NCI-H446 (cell line): ENCODE measurements at places on chromosomes 16 and 17.

DNA sequence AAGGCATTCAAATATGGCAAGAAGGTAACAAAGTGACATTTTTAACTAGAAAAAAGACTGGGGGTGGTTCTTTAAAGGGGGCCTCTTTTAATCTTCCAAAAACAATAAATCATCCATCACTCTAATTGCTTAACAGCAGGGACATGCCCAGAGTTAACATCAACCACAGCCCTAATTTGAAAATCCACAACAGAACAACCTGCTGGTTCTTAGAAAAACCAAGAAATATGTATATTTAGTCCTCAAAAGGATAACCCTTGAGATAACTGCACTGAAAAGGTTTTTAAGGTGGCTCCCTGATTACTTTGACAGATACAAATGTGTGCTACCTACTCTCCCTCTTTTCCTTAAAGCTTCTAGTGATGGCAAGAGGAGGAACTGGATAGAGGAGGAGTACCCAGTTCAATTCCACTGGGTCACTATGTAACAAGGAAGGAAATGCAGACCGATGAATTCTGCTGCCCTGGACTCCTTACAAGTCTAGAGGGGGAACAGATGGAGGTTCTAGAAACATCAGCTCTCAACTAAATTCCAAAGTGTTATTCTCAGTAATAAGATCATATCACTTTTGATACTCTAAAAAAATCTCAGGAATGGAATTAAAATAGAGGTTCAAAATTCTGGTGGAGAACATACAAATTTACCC lies 54.3 kb downstream of the N4BP1 start:
- no peak for DNase-seq

- DNase-seq = no peak
These were observed 379.6 kb upstream of the PSMD7 start for GRCh38 chr16:73916829-73917594.

DNA sequence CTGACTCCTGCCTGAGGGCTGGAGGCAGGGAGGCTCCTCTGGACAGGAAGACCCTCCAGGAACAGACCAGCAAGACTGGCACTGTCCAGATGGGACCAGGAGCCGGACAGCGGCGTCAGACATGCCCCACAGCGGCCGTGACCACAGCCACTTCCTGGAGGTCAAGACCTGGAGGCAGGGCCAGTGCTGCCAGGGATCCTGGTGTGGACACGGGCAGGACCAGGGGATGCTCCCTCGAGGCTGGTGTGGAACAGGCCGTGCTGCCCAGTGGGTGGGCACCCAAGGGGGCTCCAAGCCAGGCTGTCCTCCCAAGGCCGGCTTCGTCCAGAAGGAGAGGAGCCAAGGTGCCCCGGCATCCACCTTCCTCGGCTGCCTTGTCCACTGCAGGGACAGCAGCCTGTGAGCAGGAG lies 4.5 kb upstream of the CCDC57 start:
- DNase-seq = no peak

DNA sequence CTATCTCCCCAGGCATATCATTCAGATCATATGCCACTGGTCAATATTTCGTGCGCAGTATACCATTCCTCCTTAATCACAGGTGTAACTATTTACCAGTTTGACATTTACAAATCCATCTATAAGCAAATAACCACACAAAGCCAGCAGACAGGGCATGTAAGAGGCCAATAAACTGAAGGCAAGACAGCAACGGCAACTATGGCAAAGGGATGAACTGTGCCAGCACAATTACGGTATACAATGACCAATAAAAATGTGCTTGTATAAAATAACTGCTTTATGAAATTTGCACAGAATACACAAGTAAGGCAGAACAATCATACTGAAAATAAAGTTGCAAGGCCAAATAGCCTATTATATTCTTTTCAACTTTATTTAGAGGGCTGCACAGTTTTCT lies 9.2 kb downstream of the NETO2 start:
- no peak for DNase-seq

DNA sequence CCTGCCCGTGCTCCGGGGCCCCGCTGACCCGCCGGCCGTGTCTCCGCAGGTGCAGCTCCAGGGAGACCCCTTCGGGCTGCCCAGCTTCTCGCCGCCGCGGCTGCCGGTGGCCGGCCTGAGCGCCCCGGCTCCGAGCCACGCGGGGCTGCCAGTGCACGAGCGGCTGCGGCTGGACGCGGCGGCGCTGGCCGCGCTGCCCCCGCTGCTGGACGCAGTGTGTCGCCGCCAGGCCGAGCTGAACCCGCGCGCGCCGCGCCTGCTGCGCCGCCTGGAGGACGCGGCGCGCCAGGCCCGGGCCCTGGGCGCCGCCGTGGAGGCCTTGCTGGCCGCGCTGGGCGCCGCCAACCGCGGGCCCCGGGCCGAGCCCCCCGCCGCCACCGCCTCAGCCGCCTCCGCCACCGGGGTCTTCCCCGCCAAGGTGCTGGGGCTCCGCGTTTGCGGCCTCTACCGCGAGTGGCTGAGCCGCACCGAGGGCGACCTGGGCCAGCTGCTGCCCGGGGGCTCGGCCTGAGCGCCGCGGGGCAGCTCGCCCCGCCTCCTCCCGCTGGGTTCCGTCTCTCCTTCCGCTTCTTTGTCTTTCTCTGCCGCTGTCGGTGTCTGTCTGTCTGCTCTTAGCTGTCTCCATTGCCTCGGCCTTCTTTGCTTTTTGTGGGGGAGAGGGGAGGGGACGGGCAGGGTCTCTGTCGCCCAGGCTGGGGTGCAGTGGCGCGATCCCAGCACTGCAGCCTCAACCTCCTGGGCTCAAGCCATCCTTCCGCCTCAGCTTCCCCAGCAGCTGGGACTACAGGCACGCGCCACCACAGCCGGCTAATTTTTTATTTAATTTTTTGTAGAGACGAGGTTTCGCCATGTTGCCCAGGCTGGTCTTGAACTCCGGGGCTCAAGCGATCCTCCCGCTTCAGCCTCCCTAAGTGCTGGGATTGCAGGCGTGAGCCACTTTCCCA lies 5.9 kb downstream of the CTF1 start:
- no peak for DNase-seq

DNA sequence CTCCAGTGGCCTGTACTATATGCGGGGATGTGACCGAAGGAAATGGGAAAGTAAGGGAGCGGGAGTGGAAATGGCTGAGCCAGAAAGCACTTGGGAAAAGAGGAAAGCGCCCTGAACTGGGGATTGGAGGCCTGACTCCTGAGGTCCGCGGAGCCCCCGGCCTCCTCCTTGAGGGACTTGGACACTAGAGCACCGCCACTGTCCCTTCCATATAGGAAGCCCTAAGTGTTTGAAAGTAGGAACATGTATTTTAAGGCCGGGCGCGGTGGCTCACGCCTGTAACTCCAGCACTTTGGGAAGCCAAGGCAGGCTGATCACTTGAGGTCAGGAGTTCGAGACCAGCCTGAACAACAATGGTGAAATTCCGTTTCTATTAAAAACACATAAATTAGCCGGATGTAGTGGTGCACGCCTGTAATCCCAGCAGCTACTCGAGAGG lies 530 bp upstream of the ZDHHC7 start:
- DNase-seq = no peak

GRCh38 chr16:67444259-67445125 lies 13.6 kb downstream of the HSD11B2 start:
- no peak for DNase-seq

DNA sequence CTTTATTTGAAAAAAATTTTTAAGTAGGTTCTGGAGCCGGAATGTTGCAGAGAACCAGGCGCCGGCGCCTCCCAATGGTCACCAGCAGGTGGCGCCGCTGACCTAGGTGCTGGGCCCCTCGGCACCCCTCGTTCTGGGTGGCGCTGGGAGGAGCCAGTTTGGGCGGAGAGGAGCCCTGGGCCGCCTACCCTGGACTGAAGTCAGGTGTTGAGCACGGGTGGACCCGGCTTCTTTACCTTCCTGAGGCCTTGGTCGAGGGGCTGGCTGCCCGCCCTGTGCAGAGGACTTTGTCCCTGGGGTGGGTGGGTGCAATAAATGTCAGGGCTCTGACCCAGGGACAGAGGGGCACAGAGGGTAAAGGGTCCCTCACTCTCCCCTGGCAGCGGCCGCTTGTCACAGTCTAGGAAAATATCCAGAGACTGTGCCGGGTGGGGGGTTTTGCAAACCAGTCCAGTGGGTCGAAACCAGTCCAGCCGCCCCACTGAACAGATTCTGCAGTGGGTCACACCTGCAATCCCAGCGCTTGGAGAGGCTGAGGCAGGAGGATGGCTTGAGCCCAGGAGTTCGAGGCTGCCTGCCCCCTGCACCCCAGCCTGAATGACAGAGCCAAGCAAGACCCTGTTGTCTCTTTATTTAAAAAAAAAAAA lies 30.1 kb upstream of the TNFRSF13B start:
- no peak for DNase-seq

DNA sequence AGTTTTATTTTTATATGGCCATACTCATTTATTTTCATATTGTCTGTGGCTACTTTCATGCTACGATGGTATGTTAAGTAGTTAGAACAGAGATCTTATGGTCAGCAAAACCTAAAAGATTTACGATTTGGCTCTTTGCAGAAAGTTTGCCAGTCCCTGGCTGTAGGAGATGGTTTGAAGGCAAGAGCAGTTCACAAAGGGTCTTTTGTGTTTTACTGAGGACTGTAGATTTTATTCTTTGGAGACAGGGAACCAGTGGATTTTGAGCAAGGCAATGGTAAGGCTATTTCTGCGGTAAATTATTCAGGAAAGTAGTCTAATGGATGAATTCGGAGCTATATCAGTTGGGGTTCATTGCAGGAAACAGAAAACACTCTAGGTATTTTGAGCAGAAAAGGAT lies 90.7 kb downstream of the WWP2 start:
- no peak for DNase-seq

GRCh38 chr16:64478252-64478906 lies 643.5 kb downstream of the CDH11 start:
- no peak for DNase-seq

GRCh38 chr17:2089021-2089422 lies 34.1 kb downstream of the HIC1 start:
- no peak for DNase-seq

DNA sequence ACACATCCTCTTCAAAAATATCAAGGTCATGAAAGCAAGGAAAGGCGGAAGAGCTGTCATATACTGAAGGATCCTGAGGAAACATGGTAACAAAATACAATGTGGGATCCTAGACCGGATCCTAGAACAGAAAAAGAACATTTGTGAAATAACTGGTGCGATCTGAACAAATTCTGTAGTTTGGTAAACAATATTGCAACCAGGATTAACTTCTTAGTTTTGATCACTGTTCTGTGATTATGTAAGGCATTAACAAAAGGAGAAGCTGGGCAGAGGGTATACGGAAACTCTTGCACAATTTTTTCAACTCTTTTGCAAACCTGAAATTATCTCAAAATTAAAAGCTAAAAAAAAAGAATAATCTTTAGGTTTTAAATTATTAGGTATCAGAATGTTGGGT lies 109.7 kb downstream of the TRIM37 start:
- no peak for DNase-seq

DNA sequence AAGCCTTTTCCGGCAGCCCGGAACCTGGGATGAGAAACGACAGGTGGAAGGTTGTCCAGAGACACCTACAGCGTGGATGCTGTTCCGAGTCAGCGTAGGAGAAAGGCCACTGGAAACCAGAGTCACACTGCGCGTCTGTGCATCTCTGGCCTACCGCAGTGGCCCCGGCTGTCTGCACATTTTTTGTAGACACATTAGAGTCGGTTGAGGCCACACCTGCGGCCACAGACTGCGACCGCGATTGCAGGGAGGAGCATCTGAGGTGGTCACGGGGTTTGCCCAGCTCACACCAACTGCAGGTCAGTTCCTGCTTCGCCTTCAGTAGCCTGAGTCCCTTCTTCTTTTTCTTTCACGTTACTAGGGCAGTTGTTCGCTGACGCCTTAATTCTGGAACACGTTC lies 52.4 kb downstream of the WDR45B start:
- no peak for DNase-seq

DNA sequence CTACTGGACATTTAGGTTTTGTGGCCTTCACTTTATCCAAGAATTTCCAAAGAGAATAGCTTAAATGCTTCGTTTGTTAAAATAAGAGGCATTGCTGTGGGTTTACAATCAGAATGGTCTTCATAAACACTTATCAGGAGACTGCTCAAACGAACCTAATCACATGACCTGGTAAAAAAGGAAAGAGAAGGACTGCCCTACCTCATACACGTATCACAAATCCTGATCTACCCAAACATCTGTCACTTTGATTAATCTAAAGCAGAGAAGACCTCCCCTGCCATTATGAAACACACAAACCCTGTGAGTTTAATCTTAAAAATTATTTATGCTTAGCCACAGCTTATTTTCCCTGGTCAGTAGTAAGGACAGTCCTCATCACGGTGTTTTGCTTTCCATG lies 76.6 kb downstream of the PARN start:
- DNase-seq = no peak

- no peak for DNase-seq
These were observed 87.1 kb downstream of the PLXDC1 start for GRCh38 chr17:39064374-39064773.

DNA sequence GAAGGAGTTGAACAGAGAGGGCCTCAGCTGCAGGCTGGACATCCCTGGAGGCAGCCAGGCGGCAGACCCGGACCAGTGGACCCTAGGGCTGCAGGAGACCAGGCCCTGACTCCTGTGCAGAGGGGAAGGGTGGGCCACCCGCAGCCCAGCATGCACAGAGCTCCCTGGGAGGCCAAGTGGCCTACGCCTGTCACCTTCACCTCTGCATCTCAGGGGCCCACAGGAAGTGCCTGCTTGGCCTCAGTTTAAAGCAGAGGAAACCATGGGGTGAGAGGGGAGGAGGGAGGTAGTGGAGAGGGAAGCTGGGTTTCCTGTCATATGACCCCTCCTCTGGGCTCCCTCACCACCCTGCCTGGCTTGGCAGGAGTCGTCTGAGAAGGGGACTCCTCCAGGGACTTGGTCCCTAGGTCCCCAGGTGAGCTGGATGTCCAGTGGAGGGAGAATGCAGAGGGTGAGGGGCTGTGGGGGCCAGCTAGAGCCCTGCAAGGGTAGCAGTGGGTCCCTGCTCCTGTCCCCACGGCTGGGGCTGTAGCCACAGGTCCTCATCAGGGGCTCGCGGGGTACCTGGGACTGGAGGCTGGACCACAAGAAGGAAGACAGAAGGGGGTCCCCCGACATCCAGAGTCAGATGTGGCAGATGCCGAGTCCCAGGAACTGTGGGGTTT lies at the start of gene TMC8:
Gene TMC8 (plus strand): TSS at position 335 of the 665 bp plus-strand sequence. CDS start 818 bp downstream, outside the sequence.
- DNase-seq = no peak

- DNase-seq = no peak
These were observed 28.3 kb upstream of the ZNF469 start for GRCh38 chr16:88354229-88355092.

GRCh38 chr17:48095611-48096010 lies 5.7 kb downstream of the CBX1 start:
- DNase-seq = no peak

- DNase-seq = no peak
These were observed 184.3 kb downstream of the HS3ST3A1 start for GRCh38 chr17:13417381-13417950.

GRCh38 chr17:71118039-71118438 lies 948.7 kb downstream of the KCNJ2 start:
- DNase-seq = no peak

DNA sequence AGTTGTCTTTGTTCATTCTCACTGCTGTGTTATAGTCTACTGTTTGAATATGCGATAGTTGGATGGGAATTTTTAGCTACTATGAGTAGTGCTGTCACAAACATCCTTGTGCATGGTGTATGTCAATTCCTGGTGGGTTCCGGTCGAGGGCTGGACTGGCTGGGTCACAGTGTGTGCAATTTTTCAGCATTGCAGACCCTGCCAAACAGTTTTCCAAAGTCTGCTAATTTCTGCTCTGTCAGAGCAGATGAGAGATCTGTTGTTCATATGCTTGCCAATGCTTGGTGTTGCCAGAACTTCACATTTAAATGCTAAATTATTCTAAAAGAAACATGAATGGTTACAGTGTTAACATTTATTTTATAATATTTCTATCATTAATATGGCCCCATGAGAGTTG lies 3.6 kb upstream of the C16orf96 start:
- no peak for DNase-seq

- DNase-seq = no peak
These were observed 62.5 kb downstream of the SREBF1 start for GRCh38 chr17:17774009-17774881.
